ENCODE measurements at places on chromosomes 2 and 18.

DNA sequence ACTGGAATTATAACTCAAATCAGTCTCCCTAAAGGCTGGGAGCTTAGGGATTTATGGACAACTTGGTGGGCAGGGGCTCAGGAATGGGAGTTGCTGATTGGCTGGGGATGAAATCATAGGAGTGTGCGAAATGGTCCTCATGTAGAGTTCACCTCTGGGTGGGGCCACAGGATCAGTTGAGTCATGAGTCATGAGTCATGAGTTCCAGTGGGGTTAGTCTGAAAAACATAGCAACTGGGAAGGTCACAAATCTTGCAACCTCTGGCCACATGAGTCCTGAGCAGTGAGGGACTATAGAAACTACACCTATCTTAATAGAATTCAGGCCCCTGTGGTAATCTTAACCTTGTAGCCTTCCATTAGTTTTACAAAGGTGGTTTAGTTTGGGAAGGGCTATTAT lies 383.3 kb downstream of the RBM43 start:
- no peak for DNase-seq

DNA sequence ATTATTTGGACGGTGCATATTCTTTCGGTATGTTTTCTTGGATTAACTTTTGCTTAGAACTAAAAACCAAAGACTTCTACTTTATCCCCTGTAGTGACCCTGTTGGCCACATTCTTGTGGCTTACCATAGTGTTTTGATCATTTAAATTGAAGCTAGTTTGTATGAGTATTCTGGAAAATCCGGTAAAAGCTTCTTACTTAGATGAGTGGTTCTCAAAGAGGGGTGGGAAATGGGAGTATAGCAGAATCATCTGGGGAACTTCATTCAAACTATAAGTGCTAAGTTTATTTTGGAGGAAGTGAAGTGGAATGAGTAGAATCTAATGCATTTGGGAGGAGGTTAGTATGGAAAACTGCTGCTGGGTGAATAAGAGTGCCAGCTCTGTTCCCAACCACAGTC lies 3.8 kb downstream of the PPP1CB start:
- no peak for DNase-seq

GRCh38 chr2:108553209-108553919 lies 19.1 kb downstream of the LIMS1 start:
- no peak for DNase-seq

GRCh38 chr18:62606106-62606505 lies 83.3 kb downstream of the ZCCHC2 start:
- no peak for DNase-seq

DNA sequence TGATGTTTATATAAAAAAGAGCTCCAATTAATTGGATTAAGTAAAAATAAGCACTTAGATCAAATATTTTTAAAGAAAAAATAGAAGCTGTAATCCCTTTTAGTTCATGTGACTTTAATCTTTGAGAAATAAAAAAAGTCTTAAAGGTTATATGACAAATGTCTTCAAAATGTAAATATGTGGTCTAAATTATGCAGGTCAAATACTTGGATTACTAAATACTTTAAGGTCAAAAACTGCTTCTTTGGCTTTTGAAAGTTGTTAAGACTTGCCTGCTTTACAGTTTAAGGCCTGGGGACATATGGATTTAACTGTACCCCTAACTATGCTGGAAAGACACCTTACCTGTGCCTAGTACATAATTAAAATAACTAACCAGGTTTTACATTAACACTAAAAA lies 15.5 kb upstream of the PDK1 start:
- no peak for DNase-seq

DNA sequence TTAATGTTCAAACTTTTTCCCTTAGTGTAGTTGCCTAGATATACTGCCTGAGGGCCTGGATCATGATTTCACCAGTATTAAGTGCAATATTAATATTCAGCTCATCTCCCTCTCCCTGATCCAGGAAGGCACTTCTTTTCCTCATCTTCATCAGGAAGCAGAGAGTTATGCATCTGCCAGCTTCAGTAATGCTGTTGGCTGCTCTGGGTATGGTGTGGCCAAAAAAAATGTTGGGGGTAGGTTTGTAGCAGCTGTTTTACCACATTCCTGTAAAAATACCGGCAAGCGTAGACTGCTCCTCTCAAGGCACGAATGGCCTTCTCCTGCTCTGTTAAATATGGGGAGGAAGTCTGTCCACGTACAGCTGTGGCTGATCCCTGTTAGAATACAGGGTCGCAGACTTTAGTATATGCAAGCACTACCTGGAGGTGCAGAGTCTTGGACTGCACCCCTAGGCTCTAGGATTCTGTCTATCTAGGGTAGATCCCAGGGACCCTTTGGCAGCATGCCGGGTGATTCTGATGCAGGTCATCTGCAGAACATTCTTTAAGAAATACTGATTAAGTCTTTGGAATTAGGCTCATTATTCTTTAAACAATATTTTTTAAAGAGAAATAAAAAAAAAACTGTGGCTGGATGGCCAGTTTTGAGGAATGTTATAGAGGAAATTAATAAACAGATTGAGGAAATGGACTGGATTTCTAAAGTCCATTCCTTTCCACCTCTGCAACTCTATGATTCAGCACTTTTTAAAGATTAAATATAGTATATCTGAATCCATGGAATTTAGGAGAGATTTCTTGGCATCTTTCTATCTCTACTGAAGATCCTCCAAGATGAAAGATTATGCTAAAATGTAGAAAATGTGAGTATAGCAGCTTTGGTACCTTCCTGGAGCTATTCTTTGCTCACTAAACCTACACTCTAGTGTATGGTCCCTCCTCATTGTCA lies 21.0 kb upstream of the GLS start:
- DNase-seq: no peak

DNA sequence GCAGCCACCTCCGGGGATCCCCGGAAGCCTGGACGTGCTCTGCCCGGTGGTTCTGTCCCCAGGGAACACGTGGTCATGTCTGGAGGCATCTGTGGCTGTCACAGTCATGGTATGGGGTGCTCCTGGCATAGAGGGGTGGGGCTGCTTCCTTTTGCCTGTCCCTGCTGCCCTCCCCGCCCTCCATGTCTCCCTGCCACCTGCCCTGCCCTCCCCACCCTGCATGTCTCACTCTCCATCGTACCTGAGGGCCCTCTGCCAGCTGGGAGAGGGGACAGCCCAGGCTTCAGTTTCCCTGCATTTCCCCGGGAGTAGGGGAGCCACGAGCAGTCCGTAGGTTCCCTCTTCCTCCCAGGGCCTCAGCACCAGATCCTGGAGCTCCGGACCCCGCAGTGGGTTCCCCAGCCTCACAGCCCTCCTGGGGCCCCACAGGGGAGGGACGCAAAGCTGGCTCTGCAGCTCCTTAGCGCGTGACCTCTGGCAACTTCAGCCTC lies 90.0 kb upstream of the CTDP1 start:
- DNase-seq: no peak

DNA sequence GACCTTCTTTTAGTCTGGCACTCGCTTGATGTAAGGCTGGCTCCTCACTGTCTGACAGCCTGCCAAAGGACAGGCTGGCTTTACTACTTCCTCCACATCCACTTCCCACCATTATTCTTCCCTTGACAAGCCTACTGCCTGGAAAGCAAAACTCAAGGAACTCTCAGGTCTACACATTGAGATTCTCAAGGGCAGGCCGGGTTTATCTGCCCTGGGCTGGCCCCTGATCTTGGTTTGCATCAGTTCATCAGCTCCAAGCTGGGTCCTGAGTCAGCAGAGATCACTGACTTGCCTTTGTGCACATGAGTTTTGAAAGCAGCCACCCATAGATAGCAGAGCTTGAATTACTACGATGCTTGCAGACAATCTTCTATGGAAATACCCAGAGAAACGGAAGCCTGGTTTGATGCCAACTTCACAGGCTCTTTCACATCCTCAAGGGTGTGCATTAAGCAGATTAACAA lies 53.9 kb downstream of the KCTD18 start:
- peak; percentile 28 for DNase-seq

DNA sequence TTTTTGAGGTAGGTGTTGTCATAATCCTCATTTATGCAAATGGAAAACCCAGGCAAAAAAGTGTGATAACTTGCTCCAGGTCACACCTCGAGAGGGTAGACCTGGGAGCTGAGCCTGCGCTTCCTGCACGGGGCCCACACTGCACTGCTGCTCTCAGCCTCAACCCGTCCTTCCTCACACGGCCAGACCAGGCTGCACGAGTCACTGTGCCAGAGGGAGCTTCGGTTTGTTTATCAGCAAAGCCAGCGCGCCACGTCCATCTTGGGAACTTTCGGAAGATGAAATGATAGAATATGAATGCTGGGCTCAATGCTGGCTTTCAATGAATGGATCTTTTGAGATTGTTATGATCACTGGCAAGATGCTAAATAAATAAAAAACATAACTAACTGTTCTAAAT lies 14.4 kb downstream of the COPS9 start:
- DNase-seq: no peak

GRCh38 chr2:227404585-227405271 lies 17.0 kb upstream of the SCYGR1 start:
- no peak for DNase-seq

GRCh38 chr2:46077522-46078107 lies 219.6 kb upstream of the EPAS1 start:
- no peak for DNase-seq

Measured in stimulated activated CD4-positive, alpha-beta T cell treated with anti-CD3 and anti-CD28 coated beads, Interleukin-4, amount 100 ng/mL, for 48 hours (primary cell).